ENCODE measurements at places on chromosomes 7 and 10. TPM values are rescaled to one million over a fixed set of nuclear protein-coding genes. Genes with fewer than 3 reads are reported as not detected.

DNA sequence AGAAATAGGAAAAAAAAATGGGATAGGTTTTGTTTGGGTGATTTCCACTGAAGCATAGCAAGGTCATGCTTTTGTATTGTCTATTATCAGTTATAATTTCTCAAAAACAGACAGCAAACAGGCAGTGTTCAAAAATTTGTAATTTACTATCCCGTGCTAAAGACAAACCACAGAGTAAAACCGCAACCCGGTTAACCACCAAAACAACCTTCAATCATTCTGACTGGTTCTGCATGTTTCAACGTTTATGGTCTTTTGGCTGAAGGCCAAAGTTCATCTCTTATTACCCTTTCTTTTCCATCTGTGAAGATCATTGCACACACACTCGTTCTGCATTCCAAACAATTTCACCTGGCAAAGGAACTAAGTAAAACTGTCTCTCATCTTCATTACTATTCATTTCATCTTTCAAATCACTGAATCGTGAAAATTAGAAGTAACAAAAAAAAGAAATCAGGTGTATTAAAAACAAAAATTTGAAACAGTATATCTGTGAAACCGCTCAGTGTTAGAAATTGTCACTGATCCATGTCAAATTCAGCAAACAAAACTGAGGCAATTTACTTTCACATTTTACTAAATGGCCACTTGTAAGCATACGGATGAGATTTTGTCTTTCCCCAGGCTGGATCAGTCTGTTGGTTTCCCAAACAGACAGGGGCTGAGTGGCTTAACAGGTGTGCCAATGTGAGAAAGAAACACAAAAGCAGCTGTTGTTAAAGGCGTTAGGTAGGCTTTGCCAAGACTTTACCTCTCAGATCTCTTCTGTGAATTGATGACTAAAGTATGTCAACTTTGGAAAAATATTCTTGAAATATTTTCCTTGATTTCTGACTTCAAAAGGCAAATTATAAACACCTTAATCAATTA, 539.6 kb downstream of the CNTNAP2 start:
- H3K36me3 ChIP-seq: no peaks in the 10 kb centered on the region
- no peaks in the 10 kb centered on the region for H3K27me3 ChIP-seq
- H3K4me1 ChIP-seq: no peaks in the 10 kb centered on the region
- no peak overlapping the region for H3K27ac ChIP-seq
- DNase-seq: no peak

DNA sequence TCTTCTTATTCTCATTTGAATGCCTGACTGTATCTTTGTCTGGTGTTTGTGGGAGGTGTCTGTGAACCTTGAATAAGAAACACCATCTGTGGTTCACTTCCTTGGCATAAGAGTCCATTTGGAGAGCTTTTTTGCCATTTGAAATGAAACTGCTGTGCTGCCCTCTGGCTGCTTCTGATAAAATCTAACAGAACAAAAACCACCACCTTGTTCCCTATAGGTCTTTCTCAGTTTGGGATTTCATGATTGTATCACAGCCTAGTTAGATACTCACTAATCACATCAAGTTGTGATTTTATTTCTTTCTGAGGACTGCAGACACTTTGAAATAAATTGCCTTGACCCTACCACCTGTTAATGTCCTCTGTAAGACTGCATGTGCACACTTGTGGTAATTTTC, 102.7 kb upstream of the FAM13C start:
- no peaks in the 10 kb centered on the region for H3K36me3 ChIP-seq
- H3K27me3 ChIP-seq: no peaks in the 10 kb centered on the region
- H3K4me1 ChIP-seq: no peaks in the 10 kb centered on the region
- no peak for DNase-seq
- H3K27ac ChIP-seq: no peak overlapping the region
- no peak overlapping the region for H3K4me3 ChIP-seq

DNA sequence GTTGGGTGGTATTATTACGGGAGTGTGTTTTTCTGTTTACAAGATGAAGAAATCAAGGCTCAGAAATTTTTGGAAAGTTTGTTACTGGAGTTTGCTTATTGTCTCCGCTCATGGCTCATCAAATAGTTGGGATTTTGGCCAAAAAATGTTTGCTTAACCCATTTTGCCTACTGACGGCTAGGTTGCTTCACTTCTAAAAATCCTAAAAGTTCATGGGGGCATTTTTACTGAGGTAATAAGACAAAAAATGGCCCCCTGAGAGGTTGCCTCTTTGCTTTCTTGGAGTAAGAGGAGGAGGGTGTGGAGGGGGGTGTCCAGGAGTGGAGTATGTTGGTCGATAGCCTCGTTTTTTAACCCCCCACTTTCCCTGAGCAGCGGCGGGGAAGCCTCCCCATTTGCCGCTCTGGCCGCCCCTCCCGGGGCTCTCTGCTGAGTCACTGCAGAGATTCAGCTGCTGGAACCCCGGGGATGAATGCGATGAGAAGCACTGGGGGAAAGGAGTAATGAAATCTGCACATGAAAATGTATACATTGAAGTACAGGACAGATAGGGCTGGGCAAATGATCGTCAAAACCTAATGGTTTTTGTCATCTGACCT, 1.5 kb downstream of the MEST start:
- DNase-seq: no peak
- no peaks in the 10 kb centered on the region for H3K36me3 ChIP-seq
- H3K4me1 ChIP-seq: peaks cover 9% of the 10 kb centered on the region
- H3K27me3 ChIP-seq: no peaks in the 10 kb centered on the region
- no peak overlapping the region for H3K27ac ChIP-seq

DNA sequence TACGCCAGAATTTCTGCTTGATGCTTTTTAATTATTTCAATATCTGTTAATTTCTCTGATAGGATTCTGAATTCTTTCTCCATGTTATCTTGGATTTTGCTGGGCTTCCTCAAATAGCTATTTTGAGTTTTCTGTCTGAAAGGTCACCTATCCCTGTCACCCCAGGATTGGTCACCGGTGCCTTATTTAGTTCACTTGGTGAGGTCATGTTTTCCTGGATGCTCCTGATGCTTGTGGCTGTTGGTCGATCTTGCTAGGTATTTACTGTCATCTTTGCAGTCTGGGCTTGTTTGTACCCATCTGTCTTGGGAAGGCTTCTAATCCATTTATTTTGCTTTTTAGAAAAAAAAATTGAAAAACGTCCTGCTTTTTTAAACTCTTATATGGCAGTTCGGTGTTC, 11.2 kb upstream of the PRKAR1B start:
- no peaks in the 10 kb centered on the region for H3K27me3 ChIP-seq
- H3K27ac ChIP-seq: no peak overlapping the region

DNA sequence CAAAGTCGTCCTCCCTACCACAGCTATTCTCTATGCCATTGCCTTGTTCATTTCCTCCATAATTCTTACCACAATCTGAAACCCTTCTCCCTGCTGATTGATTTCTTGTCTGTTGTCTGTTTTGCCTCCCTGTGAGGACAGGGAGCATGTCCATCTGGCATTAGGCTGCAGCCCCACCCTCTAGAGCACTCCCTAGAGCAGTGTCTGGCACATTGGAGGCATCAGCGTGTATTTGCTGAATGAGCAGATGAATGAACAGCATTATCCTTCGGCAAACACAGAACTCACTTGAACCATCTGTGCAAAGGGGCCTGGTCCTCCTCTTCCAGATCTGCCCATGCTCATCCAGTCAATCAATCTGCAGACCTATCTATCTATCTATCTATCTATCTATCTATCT, 5.1 kb upstream of the DMBT1 start:
- H3K4me3 ChIP-seq: no peak overlapping the region
- H3K27ac ChIP-seq: no peak overlapping the region
- no peak for DNase-seq
- no peaks in the 10 kb centered on the region for H3K27me3 ChIP-seq
- peaks cover 40% of the 10 kb centered on the region for H3K4me1 ChIP-seq

DNA sequence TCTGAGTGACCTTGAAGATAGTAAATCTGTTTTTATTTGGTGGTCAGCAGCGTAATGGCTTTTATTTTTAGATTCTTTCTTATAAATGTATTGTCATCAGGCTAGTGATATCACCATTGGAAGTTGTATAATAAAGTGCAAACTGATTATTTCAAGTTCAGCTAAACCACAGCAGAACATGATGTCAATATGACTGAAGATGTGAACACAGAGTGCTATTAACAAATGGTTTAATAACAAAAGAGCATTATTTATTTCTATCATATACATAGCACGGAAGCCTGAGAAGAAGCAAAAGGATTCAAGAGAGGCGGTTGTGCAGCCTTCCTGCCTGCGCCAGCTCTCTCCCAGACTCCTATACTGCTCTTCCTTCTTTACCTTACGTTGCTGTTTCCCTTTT, 142.7 kb downstream of the SDK1 start:
- no peak for DNase-seq
- no peaks in the 10 kb centered on the region for H3K36me3 ChIP-seq
- no peak overlapping the region for H3K4me3 ChIP-seq
- H3K27me3 ChIP-seq: no peaks in the 10 kb centered on the region

DNA sequence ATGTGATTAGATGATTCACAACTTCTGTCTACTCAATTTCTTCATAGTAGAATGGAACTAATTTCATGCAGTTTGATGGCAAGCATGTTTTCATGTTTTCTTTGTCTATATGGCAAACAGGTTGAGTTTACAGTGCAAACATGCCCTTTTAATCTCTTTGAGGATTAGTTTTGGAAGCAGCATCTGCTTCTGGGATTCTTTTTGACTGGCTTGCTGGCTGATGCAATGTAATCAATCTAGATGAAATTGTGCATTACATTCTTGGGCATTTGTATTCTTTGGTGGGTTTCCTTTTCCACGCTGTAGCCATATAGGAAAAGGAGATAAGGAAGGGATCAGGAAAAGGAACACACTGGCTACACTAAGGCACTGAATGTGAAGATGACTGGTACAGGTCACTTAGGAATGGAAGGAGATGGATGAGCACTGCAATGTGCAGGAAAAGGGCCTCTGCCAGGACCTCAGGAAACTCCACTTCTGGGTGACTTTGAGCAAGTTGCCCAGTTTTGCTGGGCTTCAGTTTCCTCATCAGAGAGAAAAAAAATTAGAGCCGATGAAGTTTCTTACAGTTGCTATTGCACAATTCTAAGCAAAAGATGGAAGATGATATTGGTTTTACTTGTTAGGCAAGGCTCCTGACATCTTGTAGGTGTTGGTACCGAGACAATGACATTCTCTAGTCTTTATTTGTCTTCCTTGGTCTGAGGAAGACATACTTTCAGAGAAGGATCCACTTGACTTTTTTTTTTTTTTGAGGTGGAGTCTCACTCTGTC, 269.1 kb downstream of the SUGCT start:
- H3K4me1 ChIP-seq: no peaks in the 10 kb centered on the region
- H3K4me3 ChIP-seq: no peak overlapping the region
- H3K36me3 ChIP-seq: no peaks in the 10 kb centered on the region
- H3K27ac ChIP-seq: no peak overlapping the region
- no peaks in the 10 kb centered on the region for H3K27me3 ChIP-seq

The NFKB2 gene
- total RNA-seq: 146 TPM

- no peak overlapping the region for H3K4me3 ChIP-seq
- no peaks in the 10 kb centered on the region for H3K27me3 ChIP-seq
Observed at GRCh38 chr7:109127145-109127544, 557.5 kb downstream of the DNAJB9 start.

The ATOH7 gene
- total RNA-seq: not detected

The LRCH4 gene
- 412 TPM for total RNA-seq
